Muscle of arm (tissue), 14 donors: ENCODE measurements at places on chromosomes 5 and 9. TPM values are rescaled to one million over a fixed set of nuclear protein-coding genes. Genes with fewer than 3 reads are reported as not detected.

The SH2D3C gene
- polyA plus RNA-seq: 16.1 TPM

GRCh38 chr5:8953911-8954438, 591.9 kb downstream of the SEMA5A start:
- no peak for DNase-seq

DNA sequence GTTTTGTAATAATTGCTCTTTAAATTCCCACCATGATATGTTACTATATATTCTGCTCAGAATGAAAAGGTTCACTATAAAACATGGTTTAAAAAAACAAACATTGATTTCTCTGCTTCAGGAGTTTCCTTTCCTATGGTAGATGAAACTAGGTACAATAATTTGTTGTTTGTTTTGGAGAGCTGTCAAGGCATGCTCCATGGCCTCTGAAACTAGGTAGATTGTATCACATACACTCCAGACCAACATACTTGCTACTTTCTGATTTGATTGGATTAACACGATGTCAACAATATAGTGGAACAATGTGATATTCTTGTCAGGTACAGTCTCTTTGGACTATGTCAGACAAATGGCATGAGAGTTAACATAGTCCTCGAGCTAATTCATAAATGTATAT, 452.7 kb upstream of the CDH9 start:
- no peak for DNase-seq

GRCh38 chr9:87716141-87716540, 9.8 kb upstream of the CTSL start:
- DNase-seq: no peak

The CCDC183 gene
- polyA plus RNA-seq: 2.7 TPM

DNA sequence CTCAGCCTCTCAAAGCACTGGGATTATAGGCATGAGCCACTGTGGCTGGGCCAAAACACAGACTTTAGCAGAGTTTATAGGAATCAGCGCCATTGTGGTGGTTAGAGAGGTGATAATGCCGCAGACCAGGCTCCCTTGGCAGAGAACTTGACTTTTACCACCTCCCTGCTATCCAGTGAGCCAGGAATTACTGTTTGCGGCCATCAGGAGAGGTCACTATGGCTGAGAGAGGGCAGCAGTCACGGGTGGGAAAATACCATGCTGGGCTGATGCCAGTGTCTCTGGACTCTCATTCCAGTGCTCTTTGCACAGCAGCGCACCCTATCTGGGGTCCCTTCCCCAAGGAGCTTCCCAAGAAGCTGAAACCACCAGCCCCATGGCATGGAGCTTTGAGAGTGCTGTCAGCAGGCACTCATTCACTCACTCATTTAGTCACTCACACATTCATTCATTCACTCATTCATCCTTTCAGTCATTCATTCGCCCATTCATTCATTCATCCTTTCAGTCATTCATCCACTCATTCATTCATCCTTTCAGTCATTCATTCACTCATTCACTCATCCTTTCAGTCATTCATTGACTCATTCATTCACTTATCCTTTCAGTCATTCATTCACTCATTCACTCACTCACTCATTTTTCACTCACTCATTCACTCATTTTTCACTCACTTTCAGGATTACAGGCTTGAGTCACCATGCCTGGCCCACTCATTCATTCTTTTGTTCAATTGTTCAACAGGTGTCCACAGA, 27.3 kb upstream of the RNU6ATAC start:
- DNase-seq: no peak

DNA sequence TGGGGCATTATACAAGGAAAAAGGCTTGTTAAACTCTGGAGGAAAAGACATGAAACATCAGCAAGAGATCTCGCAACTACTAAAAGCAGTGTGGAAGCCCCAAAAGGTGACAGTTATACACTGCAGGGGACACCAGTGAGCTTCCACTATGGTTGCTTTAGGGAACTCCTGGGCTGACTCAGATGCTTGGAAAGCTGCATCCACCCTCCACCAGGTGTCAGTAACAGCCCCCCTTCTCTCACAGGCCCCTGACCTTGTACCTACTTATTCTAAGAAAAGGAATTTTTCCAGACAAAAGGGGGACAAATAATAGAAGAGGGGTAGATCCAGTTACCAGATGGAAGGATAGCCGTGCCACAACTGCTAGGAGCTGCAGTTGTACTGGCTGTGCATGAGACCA, 154.4 kb upstream of the COX7C start:
- no peak for DNase-seq

The SLC34A3 gene
- polyA plus RNA-seq: 1.6 TPM

- no peak for DNase-seq
Measured at GRCh38 chr9:5231212-5231611, at the start of gene INSL4. INSL4 (plus strand) TSS chr9:5231419; CDS start chr9:5231524, 105 bp downstream.

DNA sequence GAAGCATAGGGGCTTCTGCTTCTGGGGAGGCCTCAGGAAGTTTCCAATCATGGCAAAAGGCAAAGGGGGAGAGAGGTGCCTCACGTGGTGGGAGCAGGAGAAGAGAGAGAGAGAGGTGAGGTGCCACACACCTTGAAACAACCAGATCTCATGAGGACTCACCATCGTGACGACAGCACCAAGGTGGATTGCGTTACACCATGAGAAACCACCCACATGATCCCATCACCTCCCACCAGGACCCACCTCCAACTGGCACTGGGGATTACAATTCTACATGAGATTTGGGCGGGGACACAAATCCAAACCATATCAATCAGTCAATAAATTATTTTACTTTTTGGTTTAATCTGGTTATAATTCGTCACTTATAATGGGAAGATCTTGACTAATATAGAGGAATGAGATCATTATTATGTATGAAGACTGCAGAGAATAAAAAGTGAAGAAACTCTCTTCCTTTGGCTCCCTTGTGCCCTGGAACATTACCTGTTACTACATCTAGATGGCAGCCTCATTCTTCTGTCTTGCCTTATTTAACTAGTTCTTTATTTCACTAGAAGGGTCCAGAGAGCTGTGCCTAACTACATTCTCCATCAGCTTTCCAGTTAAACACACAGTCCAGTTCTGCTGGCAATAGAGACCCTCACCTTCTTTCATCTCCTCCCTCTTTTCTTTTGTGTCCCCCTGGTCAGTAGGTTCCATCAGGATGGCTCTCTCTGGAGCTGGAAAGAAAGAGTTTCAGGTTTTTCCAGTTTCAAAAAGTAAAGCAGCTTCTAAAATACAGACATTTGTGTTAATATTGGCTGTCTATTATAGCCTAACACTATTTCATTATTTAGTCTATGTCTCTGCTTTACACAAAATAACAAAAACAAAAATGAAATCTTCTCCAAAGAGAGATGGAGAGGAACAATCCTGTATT, 21.7 kb upstream of the SPINK7 start:
- no peak for DNase-seq

- DNase-seq: no peak
Measured at GRCh38 chr5:122877518-122877917, 32.1 kb downstream of the SNX24 start.

The IL5 gene
- polyA plus RNA-seq: not detected

- DNase-seq: no peak
Measured at GRCh38 chr9:111644195-111644772, 13.2 kb downstream of the DNAJC25 start.

DNA sequence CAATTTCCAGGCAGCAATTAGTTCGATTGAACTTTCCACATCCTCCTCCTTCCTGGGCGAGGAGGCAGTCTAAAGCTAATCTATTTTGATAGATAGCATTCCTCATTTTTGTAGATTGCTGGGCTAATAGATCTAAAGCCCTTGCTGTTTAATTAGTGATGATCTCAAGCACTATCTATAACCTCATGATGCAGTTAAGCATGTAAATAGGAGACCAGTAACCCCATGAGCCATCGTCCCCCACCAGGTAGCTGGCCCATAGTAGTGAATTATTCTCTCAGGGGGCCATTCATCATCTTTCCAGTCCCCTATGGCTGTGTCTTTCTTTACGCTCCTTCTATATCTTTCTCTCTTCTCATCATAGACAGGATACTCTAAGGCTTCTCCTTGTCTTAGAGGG, 14.9 kb downstream of the CEL start:
- DNase-seq: no peak

GRCh38 chr5:91150234-91150633, 232.9 kb downstream of the ARRDC3 start:
- DNase-seq: no peak

The STRBP gene
- 8.1 TPM for polyA plus RNA-seq

DNA sequence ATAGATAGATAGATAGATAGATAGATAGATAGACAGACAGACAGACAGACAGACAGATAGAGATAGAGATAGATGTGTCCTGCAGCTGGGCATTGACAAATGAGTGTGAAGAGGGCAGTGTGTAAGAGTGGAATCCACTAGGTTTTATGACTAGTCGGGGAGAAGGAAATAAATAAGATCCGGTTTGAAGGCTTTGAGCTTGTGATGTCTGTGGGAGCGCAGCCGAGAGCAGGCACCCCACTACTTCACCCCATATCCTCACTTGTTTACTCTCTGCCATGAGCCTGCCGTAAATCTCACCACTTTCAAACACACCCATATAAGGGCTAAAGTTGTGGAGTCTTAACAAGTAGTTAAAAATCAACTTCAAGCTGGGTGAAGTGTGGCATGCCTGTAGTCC, 1.4 kb upstream of the SUSD1 start:
- no peak for DNase-seq

DNA sequence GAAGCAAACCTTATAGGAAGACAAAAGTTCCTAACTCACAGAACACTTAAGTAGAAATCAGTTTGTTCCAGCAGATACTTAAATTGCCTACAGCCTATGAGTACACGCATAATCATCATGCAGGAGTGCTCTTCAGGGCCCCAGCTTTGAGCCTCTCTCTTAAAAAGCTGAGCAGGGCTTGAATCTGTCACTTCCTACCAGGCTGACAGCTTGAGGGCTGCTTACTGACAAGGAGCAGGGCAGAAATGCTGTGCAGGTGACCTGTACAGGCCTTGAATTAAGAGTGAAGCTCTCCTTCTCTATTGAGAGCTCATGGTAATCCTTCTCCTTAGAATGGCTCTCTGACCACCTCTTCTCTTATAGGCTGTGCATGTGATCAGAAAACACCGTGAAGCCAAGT, 66.5 kb upstream of the MAST4 start:
- DNase-seq: no peak

The BAAT gene
- not detected for polyA plus RNA-seq

DNA sequence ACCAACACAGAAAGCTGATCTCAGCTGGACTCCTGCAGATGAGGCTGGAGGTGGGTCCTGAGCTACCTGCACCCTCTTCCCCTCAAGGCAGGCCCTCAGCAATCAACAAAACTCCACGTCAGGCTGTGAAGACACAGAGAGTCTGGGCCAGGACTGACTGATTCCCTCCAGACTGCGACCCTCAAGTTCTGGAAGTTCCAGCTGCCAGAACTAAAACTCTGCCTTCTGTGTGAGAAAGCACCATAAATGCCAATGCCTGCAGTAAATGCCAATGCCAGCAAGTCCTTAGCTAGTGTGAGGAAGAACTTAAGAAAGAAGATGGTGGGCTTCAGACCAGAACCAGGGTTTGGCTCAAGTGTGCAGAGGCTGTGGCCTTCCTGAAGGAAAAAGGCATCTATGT, 42.5 kb upstream of the GABBR2 start:
- no peak for DNase-seq

DNA sequence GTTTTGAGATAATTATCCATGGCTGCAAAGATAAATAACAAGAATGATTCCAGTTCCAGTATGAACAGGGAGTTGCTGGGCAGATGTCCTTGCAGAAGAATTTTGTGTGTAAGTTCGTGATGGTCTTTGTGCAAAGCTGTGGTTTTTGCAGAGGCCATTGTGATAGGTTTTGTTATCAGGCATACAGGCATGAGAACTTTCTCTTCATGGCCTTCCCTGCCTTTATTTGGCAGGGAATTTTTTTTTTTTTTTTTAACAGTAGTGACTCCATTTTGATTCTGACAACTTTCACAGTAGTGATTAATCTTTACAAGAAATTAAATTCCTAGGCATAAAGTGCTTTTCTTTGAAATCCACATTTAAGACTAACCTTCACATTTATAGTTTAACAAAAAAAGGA, 1999.5 kb upstream of the CDH6 start:
- DNase-seq: no peak

The WDR55 gene
- polyA plus RNA-seq: 13.0 TPM

The RIMOC1 gene
- polyA plus RNA-seq: 21.8 TPM

DNA sequence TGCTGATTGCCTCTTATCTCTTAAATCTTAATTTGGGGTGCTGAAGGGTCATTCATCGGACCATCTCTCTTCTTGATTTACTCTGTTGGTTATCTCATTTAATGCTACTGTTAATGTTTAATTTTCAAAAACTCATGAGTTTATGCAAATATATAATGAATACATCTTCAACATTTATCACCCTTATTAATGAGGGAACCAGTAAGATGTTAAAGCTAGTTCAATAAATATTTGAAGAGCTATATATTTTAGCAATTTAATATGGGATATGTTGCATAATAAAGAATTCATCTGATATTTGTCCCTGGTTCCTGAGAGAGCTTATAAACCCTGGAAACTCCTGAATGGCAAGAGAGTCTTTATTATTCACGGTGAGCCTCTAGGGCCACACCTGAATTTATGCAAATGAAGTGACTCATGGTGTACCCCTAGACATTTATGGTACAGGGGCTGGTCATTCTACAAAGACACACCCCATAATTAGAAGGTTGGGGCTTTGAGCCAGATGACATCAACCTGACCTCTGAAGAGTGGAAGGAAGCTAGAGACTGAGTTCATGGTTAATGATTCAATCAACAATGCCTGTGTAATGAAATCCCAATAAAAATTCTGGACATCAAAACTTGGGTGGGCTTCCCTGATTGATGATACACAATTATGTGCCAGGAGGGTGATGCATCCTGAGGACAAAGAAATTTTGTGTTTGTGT, 339.5 kb upstream of the ZNF608 start:
- no peak for DNase-seq

- peak; percentile 23 for DNase-seq
Measured at GRCh38 chr5:20649966-20650365, 662.0 kb upstream of the CDH18 start.

GRCh38 chr5:75412111-75412990, 75.3 kb downstream of the HMGCR start:
- DNase-seq: no peak

The ZNF300 gene
- 14.3 TPM for polyA plus RNA-seq

The NSG2 gene
- 0.16 TPM for polyA plus RNA-seq

The GRXCR2 gene
- polyA plus RNA-seq: not detected

GRCh38 chr9:93052791-93053540, 5.5 kb upstream of the SUSD3 start:
- no peak for DNase-seq

The TOMM5 gene
- polyA plus RNA-seq: 85.6 TPM

The CCL27 gene
- polyA plus RNA-seq: 0.74 TPM

The NTRK2 gene
- polyA plus RNA-seq: not detected

- no peak for DNase-seq
Measured at GRCh38 chr5:135225856-135226560, 173.0 kb downstream of the MACROH2A1 start.

- no peak for DNase-seq
Measured at GRCh38 chr9:135507104-135508035, 6.9 kb downstream of the MRPS2 start.

- no peak for DNase-seq
Measured at GRCh38 chr9:89780959-89781358, 176.1 kb downstream of the GADD45G start.

DNA sequence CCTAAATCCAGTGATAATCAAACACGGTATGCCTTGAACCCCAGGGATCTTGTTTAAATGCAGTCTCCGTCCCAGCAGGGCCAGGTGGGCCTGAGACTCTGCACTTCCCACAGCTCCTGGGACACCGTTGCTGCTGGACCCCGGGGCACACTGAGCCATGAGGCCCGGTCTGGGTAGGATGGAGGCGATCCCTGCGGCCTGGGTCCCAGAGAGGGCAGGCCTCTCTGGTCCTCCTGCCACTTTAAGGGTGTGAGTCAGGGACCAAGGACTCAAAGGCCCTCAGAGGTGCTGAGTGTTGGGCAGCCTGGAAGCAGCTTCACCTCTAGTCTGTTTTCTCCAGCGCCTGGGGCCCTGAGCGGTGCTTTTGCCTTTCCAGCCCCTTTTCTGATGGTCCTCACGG, 34.1 kb upstream of the SLC9A3 start:
- no peak for DNase-seq
